Natural killer cell treated with Interleukin-12 subunit alpha and Interleukin-12 subunit beta and Interleukin-15 and Interleukin-18, amount 100 ng/mL, for 72 hours (primary cell): ENCODE measurements at places on chromosomes 16 and 17. TPM values are rescaled to one million over a fixed set of nuclear protein-coding genes. Genes with fewer than 3 reads are reported as not detected.

Gene NPIPA8
- 0.39 TPM for total RNA-seq

DNA sequence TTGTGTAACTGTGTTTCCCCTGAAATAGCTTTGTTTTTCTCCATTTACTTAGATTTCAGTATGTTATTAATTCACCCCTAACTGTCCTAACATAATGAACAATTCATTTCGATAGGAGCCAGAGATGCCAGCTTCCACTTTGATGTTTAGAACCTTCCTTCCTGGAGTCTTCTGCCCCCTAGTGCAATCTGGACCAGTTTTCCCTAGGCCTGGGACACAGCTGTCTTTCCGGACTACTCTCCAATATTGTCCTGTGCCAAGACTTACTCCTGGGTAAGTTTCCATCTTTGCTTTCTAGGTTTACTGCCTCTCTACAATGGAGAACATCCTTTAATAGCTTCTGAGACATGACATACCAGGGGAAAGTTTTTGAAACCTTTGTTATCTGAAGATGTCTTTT lies 12.8 kb downstream of the RECQL5 start:
- no peak for DNase-seq

Gene CCDC78
- total RNA-seq, result 6.4 TPM

DNA sequence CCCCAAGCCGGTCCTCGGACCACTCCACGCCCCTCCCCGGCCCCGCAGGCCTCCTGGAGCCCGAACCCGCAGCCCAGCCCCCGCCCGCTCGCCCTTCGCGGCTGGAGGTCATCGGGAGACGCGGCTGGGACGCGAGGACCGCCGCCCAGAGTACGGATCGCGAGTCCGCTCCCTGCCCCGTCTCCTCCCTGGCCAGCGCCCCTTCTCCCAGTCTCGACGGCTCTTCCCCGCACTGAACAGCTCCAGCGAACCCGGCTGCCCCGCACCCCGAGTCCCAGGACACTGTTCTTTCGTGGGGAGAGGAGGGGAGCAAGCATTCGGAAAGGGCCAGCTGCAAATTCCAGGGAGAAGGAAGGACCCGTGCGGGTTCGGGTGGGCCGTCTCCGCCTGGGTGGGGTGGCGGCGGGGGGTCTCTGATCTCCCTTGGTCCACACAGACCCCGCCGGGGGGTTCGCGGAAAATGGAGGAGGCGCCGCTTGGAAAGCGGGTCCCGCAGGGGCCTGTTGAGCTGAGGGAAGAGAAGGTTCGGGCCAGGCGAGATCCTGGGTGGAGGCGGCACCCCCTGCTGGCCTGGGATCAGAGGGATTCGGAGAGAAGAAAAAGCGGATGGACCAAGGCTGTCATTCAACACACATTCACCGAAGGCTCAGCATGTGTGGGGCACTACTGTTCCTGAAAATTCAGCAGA lies 632 bp upstream of the RTN4RL1 start:
- no peak for DNase-seq

Gene TMEM238L
- not detected for total RNA-seq

GRCh38 chr17:50060951-50061712 lies 5.2 kb downstream of the ITGA3 start:
- DNase-seq, result no peak

DNA sequence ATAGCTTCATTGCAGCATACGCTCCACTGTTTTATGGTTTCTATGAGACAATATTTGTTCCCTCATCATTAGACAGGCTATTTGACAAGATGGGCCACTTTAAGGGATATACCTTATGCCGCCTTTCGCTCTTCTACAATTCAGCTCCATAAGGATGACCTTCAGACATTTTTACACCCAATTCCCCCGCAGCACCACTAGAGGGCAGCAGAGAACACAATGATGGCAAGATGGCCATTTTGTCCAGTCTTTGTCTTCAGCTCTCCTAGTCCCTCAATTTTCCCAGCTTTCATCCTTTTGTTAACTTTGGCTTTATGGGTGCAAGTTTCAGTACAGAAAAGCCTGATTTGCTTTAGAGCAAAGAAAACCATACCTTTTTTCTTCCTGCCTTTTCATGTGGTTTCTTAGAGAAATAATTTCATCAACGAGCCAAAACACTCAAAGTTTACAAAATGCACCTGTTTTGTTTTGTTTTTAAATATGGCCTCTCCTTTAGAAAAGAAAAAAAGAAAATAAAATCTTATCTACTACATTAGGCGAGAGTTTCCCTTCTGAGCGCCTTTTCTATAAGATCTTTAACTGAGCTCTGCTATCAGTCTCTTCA lies 355.3 kb downstream of the TOX3 start:
- DNase-seq, result peak; percentile 61

Gene CES1
- 1.3 TPM for total RNA-seq

DNA sequence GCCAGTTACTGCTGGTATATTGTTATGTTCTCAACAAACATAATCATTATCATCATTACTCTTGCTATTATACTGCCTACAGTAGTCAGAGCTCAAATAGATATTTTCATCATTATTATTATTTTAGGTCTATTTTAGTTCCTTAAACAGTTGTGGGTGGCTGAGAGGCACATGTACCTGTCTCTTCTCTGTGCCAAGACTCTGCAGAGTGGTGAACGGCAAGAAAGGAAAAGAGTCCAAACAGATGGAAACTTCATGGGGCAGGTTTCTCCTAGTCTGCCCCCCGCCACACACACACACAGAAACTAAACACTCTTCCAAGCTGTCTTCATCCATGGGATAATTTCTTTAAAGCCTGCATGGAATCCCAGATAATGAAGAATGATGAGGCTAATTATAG lies 77.7 kb upstream of the CLEC3A start:
- DNase-seq, result no peak

DNA sequence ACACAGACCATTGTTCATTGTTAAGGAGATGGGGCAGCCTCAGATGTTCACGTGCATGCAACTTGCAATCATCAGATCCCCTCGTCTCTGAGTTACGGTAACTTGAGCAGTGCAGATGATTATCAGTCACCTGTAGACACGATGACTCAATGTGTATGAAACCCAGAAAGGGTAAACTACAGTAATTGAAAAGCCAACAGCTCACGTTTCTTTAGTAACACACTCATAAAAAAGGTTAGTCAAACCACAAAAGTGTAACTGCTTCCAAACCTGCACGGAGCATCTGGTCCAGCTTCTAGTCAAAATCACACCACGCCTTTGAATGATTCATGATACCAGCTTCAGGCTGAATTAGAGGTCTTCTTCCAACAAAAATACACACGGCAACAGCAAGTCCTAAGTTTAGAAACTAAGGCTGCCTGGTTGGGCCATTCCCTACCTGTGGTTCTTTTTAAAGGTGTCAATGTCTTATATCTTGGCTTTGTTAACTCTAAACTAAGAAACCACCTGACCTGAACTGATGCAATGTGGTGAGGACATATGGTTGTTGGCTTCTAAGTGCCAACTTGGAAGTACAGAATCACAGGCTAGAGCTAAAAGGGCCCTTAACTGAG lies 32.3 kb downstream of the GRB7 start:
- DNase-seq, result no peak

DNA sequence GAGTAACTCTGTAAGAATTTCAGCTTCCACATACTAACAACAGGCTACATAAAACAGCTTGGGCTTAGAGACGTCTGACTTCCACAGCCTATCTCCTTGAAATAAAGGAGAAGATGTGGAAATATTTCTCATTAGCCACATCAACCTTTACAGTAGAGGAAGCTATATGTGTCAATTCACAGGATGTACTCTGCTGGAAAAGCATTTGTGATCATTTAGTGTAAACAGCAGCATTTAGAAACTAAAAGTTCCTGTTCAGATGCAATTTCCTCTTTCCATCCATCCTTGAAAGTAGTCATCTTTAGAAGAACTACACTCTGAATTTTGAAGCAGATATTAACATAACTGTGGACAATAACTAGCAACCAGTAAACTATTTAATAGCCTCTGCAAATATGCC lies 46.2 kb downstream of the XPO6 start:
- DNase-seq, result no peak

Gene ABCA6
- 1.1 TPM for total RNA-seq

- no peak for DNase-seq
These were observed 13.2 kb upstream of the SCNN1B start for GRCh38 chr16:23288726-23289512.

GRCh38 chr17:66032082-66032712 lies 159.7 kb downstream of the CEP112 start:
- DNase-seq, result no peak

Gene CRHR1
- total RNA-seq, result not detected

Gene RAPGEFL1
- total RNA-seq, result 5.9 TPM

DNA sequence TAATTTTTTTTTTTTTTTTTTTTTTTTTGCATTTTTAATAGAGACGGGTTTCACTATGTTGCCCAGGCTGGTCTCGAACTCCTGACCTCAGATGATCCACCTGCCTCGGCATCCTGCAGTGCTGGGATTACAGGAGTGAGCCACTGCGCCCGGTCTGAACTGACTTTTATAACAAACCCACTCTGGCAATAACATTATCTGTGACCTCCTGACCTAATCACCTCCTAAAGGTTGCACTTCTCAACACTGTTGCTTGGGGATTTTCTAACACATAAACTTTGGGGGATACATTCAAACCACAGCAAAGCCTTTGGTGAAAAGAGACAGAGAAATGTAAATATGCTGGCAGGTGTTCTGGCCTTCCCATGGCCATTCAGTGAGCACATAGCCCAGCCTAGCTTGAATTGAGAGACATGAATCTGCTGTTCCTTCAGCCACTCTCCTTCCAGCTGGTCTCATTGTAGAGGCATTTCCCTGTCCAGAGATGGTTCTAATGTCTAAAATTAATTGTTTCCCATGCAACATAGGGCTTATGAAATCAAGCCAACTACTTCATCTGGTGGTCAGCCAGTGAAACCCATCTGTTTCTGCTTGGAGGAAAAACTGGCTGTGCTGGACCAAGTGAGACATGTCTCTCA lies 28.3 kb downstream of the LYRM1 start:
- no peak for DNase-seq

Gene IL34
- not detected for total RNA-seq
